ENCODE measurements at places on chromosomes 6 and 20.
A peak's percentile ranks its signal among the peaks of the same experiment; 100 is the strongest.

DNA sequence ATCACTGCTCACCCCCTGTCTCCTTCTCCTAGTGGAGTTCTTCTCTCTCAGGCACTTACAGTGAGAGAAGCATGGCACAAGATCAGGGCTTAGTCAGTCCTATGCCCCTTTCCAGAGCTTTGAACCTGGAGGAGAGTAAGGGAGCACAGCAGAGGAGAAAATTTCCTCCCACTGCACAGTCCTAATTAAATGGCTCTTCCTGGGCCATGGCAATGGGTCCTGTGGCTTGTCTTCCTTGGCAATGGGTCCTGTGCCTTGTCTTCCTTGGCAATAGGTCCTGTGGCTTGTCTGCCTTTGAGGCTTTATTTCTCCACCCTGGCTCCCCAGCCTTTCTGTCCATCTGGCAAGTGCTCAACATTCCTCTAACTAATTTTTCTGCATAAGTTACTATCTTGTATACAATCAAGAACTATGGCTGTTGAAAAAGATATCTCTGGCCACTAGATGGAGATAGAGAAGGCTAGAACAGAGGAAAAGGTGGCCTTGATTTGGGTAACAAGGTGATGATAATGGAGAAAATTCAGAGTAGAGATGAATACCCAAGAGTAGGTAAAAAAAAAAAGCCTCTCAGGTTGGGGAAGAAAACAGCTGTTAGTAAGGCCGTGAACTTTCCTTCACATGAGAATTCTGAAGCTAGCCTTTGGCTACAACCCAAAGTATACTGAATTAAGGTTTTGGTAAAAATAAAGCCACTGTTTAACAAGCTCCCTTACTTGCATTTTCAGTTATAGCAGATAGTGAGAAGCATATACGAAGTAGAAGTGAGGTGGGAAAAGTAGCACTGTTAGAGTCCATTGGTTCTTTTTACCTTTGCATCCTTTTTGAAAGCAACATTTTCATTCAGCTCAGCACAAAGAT is 504.9 kb downstream of the DOK5 start:
- no peak for DNase-seq

- DNase-seq: no peak
Observed at GRCh38 chr6:98711380-98711779, 123.0 kb upstream of the POU3F2 start.

DNA sequence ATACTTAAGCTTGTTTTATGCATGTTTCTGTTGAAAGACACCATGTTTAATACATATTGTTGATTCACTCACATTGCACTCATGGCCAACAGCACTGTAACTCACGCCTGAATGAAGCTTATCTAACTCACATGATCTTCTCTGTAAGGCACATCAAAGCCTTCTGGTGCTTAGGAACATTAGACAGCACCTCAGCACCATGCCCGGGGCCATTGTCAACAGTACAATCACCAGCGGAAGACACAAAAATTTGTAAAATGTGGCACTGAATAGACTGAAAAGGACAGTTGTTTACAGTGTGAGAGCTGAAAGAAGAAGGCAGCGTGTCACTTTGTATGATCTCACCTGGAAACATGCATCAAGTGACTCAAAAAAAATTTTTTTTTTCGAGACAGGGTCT is 8.9 kb upstream of the TCF15 start:
- DNase-seq: no peak

DNA sequence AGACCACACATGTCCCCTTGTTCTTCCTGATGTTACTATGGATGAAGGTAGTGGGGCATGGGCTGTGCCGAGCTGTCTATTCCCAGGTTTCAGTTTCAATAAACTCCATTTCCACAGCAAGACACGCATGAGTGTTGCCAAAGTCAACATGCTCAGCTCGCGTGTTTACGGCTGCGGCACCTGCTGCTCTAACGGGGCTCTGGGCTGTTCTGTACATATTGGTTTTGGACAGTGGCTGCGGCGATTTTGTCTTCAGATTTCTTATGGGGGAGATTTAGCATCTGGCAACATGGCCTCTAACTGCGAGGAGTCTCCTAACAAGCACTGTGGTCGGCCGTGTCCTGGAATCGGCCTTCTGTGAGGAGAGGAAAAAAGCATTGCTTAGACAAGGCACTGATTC is 58.6 kb downstream of the TMEM242 start:
- DNase-seq: no peak

DNA sequence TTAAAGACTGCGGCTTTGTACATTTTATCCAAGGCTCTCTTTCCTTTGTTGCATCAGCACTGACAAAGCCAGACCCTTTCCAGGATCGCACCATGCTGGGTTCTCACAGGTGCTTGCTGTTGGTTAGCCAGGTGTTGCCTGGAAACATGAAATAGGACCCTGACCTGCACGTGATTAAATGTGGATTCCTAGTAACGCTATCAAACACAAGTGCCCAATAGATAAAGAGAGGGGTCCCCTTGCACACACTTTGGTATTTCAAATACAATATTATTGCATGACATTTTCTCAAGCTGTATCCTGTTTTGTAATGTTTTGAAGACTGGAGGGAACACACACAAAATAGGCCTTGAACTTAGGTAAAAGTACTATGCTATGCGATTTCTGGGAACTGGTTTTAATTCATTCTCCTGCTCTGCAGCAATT is 73.3 kb downstream of the AKAP12 start:
- no peak for DNase-seq

GRCh38 chr6:137316626-137317025 is 97.4 kb upstream of the IFNGR1 start:
- no peak for DNase-seq

DNA sequence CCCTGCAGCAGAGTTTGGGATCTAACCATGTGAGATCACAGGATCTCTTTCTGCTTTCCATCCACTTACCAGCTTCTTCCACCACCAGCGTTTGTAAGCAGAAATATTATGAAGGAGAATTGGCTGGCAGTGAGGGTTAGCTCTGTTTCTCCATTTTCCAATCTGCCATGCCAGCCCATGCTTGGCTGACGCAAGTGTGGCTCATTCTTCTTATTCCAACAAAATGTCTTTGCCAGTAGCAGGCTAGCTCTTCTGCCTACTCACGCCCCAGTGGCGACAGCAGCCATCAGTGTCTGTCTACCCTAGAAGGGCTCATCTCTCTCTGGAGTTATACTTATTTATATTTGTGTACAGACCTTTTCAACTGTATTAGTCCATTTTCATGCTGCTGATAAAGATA is 286.2 kb downstream of the FARS2 start:
- DNase-seq: no peak

DNA sequence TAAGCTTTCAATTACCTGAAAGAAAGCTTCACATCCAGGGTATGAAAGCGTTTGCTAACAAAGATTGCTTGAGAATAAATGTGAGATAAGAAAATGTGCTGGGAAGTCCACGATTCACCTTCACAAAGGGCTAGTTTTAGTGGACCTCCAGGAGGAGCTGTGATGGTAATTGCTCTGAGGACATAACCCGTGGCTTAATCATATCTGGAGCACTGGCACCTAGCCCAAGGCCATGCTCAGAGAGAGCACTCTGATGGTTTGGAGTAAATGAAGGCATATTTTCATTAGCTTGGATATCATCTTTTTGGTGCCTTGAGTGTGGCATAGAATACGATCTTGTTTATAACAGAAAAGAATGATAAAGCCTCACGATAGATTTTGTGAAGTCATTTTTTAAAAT is 46.9 kb upstream of the BACH2 start:
- peak; percentile 52 for DNase-seq

DNA sequence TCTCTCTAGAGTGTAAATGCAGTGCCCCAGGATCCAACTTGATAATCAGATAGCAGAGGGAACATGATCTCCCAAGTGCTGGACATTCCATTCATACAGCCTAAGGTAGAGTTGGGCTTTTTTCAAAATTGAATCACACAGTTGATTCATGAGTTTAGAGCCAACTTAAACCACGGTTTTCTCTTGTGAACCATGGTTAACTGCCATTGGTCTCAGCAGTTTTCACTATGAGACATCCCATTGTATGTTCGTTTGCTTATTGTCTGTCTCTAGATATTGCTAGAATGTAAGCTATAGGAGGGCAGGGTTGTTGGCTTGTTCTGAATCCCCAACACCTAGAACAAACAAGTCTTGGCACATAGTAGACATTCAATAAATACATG is 37.2 kb upstream of the TAF8 start:
- DNase-seq: peak; percentile 57

DNA sequence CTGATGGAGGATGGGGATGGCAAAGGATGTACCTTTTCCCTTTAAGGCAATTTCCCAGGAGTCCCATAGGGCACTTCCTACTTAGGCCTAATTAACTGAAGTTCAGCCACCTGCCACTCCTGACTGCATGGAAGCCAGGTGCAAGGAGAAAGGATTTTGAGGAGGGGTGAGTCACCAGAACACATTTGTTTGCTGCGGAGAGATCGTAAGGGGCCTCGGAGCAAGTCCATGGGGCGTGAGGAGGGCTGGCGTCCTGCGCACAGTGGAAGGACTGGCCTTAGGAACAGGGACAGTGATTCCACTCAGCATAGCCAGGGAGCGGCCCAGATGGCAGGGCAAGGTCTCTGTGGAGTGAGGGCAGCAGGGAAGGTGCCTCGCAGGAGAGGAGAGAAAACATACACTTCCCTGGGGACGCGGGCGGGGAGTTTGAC is 11.8 kb upstream of the MAP1LC3A start:
- DNase-seq: no peak

GRCh38 chr6:56742122-56742791 is 99.6 kb upstream of the DST start:
- DNase-seq: no peak

DNA sequence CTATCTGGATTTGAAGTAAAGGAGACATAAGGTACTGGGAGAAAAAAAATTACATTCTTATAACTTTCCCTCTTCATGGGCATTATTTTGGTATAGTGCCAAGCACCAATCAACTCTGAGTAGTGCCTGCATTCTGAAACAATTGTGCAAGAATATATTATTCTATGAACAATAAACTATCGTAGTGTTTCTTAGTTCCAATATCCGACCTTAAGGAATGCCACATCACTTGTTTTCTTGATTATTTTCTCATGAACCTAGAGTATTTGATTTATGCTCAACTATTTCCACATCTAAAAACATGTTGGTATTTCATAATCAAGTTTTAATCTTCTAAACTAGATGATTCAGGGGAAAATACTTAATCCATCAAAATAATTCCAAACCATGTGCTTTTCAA is 294.4 kb upstream of the TBX18 start:
- DNase-seq: no peak

DNA sequence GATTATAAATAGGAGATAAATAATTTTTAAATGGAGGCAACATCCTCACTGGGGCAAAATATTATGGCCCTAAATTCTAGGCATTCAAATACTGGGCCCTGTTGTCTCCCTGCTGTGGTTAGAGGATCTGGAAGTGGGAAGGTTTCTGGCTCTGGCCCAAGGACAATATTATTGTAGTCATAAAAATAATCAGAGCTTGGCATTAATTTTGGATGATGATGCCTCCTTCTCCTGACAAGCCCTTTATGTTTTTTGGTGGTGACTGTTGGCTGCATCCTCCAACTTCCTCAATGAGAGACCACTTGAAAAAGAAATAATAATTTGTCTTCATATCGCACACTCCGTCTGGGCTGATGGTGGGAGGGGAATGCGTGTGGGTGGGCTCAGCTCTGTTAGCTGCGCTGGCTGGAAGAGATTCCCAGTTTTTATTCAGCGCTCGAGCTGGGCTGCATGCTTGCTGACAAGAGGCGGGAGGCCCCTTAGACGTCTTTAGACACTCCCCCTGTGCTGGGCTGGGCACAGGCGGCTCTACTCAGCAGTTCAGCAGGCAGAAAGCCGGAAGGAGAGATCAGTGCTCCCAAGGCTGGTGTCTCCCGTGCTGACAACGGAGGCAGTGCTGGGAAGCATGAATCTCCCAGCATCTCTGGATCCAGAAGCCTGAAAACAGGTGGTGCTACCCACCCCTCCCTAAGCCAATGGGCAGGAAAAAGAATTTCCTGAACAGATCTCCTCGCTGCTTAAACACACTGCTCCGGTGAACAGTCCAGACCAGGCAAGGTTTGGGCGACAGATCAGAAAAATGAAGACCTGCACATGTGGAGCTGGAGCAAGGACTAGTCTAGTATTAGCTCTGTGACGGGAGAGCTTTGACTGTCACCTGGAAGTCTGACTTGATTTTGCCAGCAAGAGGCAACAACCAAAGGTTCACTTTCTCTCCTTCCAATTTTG is 97.7 kb downstream of the SYCP2 start:
- peak; percentile 70 for DNase-seq

GRCh38 chr6:17885889-17886576 is 101.4 kb downstream of the KIF13A start:
- no peak for DNase-seq

GRCh38 chr6:7541175-7542064 is at the start of gene DSP:
DSP (plus strand) TSS chr6:7541671; CDS start chr6:7541916, 245 bp downstream.
- DNase-seq: peak; percentile 67

DNA sequence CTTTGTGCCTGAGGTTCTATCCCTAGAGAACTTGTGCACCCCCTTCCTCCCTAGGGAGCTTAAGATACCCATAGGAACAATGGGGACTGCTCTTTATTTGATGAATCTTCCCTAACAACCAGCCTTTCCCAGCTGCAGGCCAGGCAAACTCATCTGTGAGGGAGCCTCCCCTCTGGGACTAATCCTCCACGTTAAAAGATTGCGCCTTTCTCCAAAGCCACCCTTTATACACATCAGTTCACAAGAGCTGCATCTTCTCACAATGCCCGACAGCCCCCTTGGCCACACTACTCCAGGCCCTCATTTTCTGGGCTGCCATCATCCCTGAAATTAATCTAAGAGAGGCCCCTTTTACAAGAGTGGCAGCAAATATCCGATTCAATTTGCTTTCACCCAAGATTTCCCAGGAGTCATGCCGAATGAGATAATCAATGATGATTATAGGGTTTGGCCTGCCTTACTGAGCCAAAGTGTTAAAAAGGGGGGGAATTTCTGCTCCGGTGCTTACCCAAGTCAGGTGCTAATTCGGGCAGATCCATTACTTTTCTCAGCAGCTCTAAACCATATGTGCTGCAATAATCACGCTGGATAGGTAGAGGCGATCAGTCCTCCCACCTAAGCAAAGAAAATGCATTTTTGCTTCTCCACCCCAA is 336.5 kb downstream of the KIF16B start:
- DNase-seq: no peak

GRCh38 chr6:127383988-127384387 is 40.6 kb upstream of the ECHDC1 start:
- DNase-seq: no peak

DNA sequence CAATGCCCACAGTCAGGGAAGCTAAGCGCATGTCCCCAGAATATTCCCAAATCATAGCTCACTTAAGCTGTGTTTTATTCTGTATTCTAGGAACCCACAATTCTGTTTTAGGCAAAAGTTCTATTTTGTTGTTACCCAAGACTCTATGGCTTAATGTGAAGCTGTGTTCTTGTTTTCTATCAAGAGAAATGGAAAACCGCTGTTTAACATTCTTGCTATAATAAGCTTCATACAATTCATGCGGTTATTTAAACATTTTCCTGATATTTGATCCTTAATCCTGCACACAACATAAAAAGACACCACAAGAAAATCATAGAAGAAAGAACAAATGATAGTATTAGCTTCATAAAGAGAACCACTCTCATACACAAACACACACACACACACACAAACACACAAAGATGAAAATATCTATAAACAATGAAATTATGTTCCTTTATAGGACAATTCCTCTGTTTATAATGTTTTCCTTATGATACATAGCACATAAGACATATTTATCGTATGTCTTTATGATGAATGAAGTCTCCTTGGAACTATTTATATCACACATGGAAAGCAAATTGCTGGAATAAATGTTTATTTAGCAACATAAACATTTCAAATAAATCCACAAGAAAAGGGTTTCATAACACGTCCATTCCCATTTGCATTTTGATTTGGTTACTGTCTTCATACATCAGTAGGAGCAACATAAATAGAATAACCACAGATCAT is 16.4 kb upstream of the COL21A1 start:
- no peak for DNase-seq

GRCh38 chr6:351011-351866 is 40.3 kb upstream of the IRF4 start:
- no peak for DNase-seq

Measured in EH (cell line).